HT1080 (cell line): ENCODE measurements at places on chromosomes 6 and 20. TPM values are rescaled to one million over a fixed set of nuclear protein-coding genes. Genes with fewer than 3 reads are reported as not detected.
A peak's percentile ranks its signal among the peaks of the same experiment; 100 is the strongest.

GRCh38 chr6:148235446-148235845 lies 107.2 kb upstream of the SASH1 start:
- DNase-seq, result peak; percentile 20

GRCh38 chr6:33421344-33421643 lies 1.4 kb downstream of the SYNGAP1 start:
- DNase-seq, result no peak

DNA sequence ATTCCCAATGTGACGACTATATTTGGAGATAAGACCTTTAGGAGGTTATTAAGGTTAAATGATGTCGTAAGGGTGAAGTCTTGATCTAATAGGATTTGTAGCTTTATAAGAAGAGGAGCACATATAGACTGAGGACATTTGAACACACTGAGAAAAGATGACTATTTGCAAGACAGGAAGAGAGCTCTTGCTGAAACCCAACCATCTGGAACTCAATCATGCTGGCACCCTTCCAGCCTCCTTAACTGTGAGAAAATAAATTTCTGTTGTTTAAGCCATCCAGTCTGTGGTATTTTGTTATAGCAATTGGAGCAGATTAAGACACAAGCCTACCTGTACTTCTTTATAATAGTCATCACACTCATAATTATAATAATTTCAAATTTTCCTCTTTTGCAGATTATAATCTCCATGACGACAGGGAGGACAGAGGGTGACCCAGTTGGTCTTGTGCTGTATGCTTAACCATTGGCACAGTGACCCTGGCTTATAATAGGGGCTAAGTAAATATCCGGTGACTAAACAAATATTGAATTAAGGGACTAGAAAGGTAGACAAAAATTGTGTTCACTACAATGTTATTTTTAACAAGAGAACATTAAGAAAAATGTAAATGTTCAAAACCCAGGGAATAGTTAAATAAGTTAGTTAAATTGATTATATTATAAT lies 206.4 kb upstream of the HDDC2 start:
- peak; percentile 29 for DNase-seq

- DNase-seq, result no peak
Measured at GRCh38 chr6:21115111-21115510, 478.4 kb upstream of the SOX4 start.

The TTLL9 gene
- not detected in 2 replicates for total RNA-seq

The FOXF2 gene
- total RNA-seq, result 6.8 and 10.0 TPM in 2 replicates
